GM12878 (cell line): ENCODE measurements at places on chromosomes 7 and 10. TPM values are rescaled to one million over a fixed set of nuclear protein-coding genes. Genes with fewer than 3 reads are reported as not detected.

- no peak overlapping the region for H3K27ac ChIP-seq
- H3K4me1 ChIP-seq = no peaks in the 10 kb centered on the region
- no peak for DNase-seq
- peaks cover 26% of the 10 kb centered on the region for H3K36me3 ChIP-seq
- no peaks in the 10 kb centered on the region for H3K27me3 ChIP-seq
- H3K4me3 ChIP-seq = no peak overlapping the region
Observed at GRCh38 chr10:75024971-75025523, 86.4 kb upstream of the SAMD8 start.

The UCN3 gene
- not detected in 2 replicates for total RNA-seq

- DNase-seq = no peak
- H3K4me1 ChIP-seq = no peaks in the 10 kb centered on the region
- peaks cover 14% of the 10 kb centered on the region for H3K36me3 ChIP-seq
Observed at GRCh38 chr10:103612462-103613365, 119.2 kb downstream of the NEURL1 start.

The CUBN gene
- 0.03 TPM in 1 of 2 replicates, not detected in the other for total RNA-seq

The PLXDC2 gene
- total RNA-seq = 0.08 and 0.31 TPM in 2 replicates

DNA sequence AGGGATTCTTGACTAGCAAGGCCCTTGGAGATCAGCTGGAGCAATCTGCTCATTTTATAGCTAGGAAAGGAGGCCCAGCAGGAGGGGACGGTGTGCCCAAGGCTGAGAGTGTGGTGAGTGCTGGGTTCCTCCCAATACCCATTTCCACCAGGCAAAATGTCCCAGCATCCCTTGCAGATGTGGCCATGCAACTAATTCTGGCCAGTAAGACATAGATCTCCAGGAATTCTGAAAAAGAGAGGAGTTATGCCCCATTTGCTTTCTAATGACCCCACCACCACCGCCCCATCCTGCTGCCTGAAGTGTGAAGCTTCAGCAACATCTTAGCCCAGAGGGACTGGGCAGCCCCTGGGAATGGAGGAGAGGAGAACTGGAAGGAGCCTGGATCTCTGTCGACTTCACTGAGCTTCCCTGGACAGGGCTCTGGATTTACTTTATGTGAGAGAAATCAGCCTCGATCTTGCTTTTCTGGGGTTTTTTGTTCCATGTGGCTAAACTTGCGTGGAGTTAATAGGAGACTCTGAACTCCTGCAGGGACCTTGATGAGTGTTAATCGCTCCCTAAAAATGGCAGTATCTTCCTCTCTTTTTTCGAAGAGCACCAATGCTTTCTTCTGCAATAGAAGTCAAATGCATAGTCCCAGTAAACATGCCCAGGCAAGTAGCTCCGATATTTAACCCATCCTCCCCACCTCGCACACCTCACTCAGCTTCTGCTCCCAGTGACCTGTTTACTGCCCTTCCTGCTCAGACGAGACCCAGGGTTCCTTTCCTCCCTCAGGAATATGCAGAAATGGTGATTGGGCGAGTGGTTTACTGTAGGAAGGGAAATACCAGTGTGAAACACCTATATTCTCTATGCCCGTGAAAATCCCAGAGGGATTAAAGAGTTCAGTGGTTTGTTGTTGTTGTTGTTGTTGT is 127.5 kb upstream of the GPR26 start:
- no peaks in the 10 kb centered on the region for H3K27me3 ChIP-seq
- DNase-seq = no peak
- H3K36me3 ChIP-seq = no peaks in the 10 kb centered on the region
- H3K4me1 ChIP-seq = peaks cover 24% of the 10 kb centered on the region

The OLAH gene
- 0.56 and 0.59 TPM in 2 replicates for total RNA-seq
